ENCODE measurements at places on chromosomes 3 and 15.
A peak's percentile ranks its signal among the peaks of the same experiment; 100 is the strongest.

- no peak for DNase-seq
These were observed 118.2 kb upstream of the RAP2B start for GRCh38 chr3:153043729-153044328.

GRCh38 chr3:55500555-55501330, 13.6 kb upstream of the WNT5A start:
- no peak for DNase-seq

- DNase-seq, result no peak
These were observed 35.0 kb upstream of the CAPN7 start for GRCh38 chr3:15171096-15171495.

GRCh38 chr15:47708161-47708980, 8.9 kb upstream of the SEMA6D start:
- no peak for DNase-seq

DNA sequence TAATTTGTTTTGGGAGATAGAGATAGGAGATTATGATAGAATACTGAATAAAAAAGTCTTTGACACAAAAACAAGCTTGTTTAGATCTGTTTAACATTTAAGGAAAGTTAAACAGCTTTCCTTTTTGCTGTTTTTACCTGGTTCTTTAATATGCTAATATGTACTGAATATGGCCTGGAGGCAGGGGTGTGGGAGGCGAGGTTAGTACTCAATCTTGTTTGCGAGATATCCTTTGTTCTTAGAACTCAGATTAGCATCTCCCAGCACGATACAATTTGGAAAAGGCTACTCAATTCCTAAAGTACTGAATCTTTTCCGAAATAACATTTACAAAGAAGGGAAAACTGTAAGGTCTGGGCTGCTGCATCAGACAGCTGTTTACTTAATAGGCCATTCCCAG, 40.8 kb upstream of the ST3GAL6 start:
- DNase-seq, result no peak

- DNase-seq, result no peak
These were observed 495.9 kb upstream of the PROK2 start for GRCh38 chr3:72280876-72281275.

DNA sequence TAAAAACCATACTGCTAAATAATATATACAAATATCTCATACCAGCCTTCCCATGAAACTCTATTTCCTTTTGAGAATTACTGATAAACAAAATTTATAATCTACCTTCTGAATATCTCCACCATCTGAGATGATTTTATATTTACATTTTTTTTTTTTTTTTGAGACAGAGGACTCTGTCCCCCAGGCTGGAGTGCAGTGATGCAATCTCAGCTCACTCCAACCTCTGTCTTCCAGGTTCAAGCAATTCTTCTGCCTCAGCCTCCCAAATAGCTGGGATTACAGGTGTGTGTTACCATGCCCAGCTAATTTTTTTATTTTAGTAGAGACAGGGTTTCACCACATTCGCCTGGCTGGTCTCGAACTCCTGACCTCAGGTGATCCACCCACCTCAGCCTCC, 42.8 kb upstream of the IGF2BP2 start:
- DNase-seq, result no peak

DNA sequence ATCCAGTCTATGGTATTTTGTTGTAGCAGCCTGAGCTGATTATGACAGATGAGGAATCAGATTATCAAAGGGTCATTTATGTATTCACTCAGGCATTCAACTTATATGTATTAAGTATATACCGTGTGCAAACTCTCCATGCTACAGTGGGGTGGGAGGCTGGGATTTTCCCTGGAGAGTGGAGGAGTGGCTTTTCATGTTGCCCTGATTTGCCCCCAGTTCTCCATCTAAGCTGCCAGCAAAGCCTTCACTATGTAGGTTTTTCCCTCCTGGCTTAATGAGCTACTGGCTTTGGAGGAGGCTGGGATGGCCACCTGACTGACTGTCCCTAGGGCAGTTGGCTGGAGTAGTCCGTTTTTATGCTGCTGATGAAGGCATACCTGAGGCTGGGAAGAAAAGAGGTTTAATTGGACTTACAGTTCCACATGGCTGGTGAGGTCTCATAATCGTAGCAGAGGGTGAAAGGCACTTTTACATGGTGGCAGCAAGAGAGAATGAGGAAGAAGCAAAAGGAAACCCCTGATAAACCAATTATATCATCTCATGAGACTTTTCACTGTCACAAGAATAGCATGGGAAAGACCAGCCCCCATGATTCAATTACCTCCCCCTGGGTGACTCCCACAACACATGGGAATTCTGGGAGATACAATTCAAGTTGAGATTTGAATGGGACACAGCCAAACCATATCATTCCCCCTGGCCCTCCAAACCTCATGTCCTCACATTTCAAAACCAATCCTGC, 253.9 kb downstream of the RPLP1 start:
- DNase-seq, result no peak

DNA sequence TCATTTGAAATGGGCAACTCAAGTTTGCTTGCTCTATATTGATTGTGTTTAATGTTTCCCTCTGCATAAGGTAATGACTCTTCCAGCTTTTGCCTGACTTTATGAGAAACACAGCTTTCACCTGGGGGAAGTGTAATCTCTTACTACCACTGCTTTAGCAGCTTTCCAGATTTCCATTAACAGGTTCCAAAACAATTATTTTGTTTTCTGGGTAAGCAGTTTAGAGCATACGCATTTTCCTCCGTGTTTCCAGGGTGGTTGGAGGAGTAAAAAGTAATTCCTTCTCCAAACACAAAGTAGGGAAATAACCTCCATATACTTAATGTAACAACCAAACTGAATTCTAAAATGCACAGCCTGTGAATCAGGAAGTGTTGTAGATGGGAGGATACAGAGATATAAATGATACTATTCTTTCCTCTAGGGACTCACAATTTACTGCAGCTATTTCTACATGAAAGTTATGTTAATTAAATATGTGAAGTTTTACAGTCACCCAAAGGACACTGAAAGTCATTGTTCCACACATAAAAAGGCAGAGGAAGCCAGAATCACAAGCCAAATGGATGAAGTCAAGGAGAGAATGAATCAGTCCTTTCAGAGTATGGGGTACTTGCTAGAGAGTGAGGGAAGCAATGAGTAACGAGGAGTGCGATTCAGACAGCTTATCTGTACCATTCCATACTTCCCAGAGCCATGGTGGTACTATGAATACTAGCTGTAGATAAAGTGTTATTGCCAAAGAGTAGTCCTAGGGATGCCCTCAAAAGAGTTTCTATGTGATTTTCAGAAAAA, 16.6 kb downstream of the ST3GAL6 start:
- DNase-seq, result no peak

- no peak for DNase-seq
These were observed 90.4 kb downstream of the ATG7 start for GRCh38 chr3:11362600-11362999.

GRCh38 chr3:194058189-194058571, 77.8 kb upstream of the HES1 start:
- peak; percentile 80 for DNase-seq

- no peak for DNase-seq
These were observed 179.4 kb downstream of the GBE1 start for GRCh38 chr3:81581966-81582599.

DNA sequence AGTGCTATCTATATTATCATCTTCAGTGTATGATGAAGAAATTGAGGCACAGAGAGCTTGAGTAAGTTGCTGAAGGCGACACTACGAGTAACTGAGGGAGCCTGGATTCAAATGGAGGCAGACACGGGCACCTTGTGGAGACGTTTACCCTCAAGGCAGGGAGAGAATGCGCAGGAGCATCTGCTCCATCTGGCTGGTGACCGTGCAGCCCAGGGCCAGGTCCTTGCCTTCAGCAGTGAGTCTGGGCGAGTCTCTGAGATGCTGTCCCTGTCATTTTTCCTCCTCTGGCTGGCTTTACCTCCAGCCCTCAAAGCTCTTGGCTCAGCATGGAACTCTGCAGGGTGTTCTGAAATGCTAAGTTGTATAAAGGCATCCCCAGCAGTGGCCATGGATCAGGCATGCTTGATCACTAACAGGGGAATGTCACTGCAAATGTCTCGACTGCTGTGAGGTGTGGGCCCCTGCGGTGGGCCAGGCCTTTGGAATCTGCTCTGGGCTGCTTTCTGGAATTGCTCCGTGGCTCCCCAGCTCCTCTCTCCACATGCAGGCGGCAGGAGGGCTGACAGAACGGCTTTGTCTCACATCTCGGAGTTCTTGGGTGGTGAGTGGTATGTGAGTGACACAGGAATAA, 19.7 kb downstream of the SPSB4 start:
- DNase-seq, result no peak

- no peak for DNase-seq
These were observed 59.7 kb downstream of the SEMA3G start for GRCh38 chr3:52385157-52385556.

GRCh38 chr15:82174471-82175235, 87.9 kb downstream of the EFL1 start:
- no peak for DNase-seq

DNA sequence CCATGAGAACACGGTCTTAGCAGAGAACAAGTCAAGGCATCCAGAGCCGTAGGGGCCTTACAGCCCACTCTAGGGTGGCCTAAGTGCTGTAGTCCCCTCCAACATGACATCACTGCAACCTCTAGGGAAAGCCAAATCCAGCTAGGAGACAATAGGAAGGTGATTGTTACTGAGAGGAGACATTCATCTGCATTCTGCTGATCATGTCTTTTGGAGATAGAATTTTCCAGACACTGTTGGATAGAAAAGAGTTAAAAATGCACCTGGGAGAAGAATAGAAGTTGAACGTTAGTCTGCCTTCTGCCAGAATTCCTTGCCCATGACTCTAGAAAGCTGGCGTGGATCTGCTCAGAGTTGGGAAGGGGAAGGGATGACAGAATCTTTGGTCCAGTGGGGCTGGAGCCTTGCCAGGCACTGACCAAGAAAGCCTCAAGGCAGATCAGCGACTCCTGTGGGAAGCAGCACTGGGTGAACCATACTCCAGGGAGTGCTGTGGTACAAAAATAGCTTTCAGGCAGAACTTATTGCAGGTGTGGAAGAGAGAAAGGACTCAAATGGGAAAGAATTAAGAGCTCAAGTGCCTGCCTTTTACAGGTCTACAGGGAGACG, 44.8 kb upstream of the RAF1 start:
- no peak for DNase-seq

DNA sequence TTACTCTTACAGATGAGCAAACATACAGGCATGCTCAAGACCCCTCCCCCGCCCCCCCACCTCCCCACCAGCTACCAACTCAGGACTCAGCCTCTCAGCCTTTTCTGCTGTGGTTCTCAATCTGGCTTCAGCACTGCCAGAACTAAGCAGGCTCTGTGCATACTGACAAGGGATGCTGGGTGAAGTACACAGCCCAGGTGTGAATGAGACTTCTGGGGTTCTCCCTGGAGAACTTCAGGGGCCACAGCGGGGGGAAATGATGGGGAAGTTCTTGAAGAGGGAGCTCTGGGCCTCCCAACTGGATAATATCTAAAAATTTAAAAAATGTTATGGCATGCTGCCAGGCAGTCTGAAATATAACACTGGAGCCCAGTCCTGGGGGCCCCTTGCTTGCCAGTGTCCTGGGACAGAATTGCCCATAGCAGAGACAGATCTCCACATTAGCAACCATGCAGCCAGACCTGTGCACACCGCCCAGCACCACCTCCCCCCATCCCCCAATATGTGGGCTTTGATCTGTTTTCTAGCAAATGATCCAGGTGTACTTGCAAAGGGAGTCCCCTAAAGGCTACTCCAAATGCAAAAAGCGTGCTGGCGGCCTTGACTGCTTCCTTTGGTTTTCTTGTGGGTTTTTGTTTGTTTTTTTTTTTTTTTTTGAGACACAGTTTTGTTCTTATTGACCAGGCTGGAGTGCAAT, 41.4 kb downstream of the PGPEP1L start:
- DNase-seq, result no peak

- DNase-seq, result no peak
These were observed 423.7 kb upstream of the SEMA6D start for GRCh38 chr15:47293466-47294162.

DNA sequence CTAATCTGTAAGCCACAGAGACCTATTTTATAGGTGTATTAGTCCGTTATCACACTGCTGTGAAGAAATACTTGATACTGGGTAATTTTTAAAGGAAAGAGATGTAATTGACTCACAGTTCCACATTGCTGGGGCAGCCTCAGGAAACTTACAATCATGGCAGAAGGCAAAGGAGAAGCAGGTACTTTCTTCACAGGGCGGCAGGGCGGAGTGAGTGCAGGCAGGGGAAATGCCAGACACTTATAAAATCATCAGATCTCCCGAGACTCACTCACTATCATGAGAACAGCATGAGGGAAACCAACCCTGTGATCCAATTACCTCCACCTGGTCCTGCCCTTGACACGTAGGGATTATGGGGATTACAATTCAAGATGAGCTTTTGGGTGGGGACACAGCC, 108.7 kb downstream of the GALK2 start:
- no peak for DNase-seq

GRCh38 chr15:42640109-42640508, 64.7 kb downstream of the STARD9 start:
- no peak for DNase-seq

DNA sequence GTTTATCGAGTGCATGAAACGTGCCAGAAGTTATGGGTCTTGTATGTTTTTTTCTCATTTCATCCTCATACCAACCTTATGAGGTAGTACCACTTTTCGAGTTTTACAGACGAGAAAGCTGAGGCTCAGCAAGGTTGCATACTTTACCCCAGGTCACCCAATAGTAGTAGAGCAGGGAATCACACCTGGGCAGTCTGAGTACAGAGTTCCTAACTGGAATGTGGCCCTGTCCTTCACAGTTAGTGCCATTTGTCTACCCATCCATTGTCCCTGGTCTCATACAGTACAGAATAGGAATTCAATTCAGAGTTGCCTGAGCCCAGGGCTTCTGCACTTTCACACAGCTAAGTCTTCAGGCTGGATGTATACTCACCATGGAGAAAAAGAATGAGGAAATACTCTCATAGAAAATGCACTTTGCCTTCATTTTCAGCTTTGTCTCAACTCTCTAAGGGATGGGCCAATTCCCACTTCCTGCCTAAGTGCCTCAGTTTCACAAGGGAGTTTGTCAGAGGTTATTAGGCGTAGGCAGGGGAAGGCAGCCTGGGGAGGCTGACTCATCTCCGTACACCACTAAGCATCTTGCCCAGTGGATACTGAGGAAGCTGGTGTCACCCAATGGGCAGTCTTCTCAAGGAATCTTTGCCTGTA, 93.2 kb downstream of the TMEM212 start:
- no peak for DNase-seq

DNA sequence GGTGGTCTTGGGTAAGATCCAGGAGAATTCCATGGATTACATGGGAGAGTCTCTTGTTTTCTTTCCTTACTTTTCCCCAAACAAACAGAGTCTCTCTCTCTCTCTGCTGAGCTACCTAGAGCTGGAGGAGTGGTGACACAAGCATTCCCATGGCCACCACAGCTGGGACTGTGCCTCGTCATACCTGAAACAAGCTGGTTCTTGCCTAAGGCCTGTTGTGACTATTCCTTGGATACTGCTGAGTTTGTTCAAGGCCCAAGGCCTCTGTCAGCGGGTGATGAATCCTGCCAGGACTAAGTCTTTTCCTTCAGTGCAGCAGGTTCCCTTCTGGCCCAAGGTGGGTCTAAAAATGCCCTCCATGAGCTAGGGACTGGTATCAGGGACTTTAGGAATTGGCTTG, 378.1 kb upstream of the ZNF385D start:
- no peak for DNase-seq

GRCh38 chr3:132624790-132625189, 27.7 kb downstream of the ACKR4 start:
- DNase-seq, result no peak
